ENCODE measurements at places on chromosomes 5 and 9. TPM values are rescaled to one million over a fixed set of nuclear protein-coding genes. Genes with fewer than 3 reads are reported as not detected.

- no peak for DNase-seq
Observed at GRCh38 chr5:167592114-167592513, 699.3 kb upstream of the WWC1 start.

- DNase-seq = no peak
Observed at GRCh38 chr5:139745132-139745799, 50.3 kb upstream of the PSD2 start.

Gene BARHL1
- not detected for polyA plus RNA-seq

DNA sequence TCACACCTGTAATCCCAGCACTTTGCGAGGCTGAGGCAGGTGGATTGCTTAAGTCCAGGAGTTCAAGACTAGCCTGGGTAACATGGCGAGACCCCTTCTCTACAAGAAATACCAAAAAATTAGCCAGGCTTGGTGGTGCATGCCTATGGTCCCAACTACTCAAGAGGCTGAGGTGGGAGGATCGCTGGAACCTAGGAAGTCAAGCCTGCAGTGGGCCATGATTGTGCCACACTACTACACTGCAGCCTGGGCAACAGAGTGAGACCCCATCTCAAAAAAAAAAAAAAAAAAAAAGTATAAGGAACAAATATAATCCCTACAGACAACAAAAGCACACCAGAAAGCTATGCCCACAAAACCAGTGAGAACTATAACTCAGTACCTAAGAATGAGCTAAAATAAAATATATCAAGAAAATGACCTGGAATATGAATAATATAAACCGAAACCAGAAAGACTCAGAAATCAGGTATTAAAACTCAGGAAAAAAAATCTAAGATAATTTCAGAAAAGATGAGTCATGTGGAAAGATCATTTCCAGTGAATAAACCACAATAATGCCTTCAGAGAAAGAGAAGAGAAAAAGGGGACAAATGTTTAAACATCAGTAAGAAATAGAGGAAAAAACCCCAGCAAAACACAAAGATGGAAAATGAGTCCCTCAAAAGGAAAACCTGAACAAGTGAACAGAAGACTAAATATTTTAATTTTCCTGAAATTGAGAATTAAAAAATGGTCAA lies 57.4 kb downstream of the GOLPH3 start:
- DNase-seq = no peak

- DNase-seq = no peak
Observed at GRCh38 chr9:125447202-125447802, 185.7 kb downstream of the GAPVD1 start.

Gene TLE4
- 73.8 TPM for polyA plus RNA-seq

DNA sequence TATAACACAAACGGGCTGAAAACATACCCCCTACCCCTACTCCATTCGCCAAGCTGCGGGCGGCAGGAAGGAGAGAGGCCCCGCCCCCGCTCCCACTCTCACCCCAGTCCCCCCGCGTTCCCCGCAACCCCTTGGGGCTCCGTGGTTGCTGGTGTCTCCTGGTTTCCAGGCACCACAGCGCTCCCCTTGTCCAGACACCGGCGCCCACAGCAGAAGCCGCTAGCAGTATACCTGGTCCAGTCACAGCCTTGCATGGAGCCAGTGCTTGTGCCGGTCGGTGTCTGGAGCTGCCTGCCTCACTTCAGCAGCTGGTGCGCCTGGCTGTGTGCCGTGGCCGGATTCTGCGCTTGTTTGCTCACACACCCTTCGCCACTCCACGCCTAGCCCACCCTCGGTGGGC lies 240.5 kb upstream of the DAB2 start:
- DNase-seq = no peak

Gene ASTN2
- polyA plus RNA-seq = 13.7 TPM

GRCh38 chr9:112009656-112010055 lies 113.0 kb downstream of the UGCG start:
- DNase-seq = no peak

DNA sequence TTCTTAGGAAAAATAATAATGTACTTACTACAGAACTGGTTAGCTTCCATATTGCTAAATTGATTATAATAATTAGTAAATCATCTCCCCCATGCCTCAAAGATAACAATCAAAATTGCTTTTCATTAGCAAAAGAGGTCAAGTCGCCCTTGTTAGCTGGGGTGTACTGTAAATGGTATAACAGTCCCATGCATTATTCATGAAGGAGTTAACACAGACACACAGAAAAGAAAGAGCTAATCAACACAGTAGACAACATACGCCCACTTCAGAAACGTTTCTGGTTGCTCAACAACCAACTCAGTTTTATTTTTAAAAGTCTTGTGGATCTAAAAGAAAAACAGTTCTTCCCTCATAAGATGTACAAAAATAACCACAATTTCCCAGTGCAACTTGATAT lies 100.2 kb downstream of the MPDZ start:
- DNase-seq = no peak

GRCh38 chr5:86869268-86869667 lies 251.5 kb downstream of the COX7C start:
- no peak for DNase-seq

Gene PRXL2C
- 5.8 TPM for polyA plus RNA-seq

- DNase-seq = no peak
Observed at GRCh38 chr9:93182572-93182971, 1.4 kb upstream of the WNK2 start.

Gene IL31RA
- polyA plus RNA-seq = 0.11 TPM

- DNase-seq = no peak
Observed at GRCh38 chr9:90921104-90921503, 119.5 kb downstream of the SYK start.

GRCh38 chr5:34563931-34564709 lies 92.0 kb upstream of the RAI14 start:
- DNase-seq = no peak

Gene FRRS1L
- 3.4 TPM for polyA plus RNA-seq

GRCh38 chr9:29422438-29422837 lies 1849.2 kb upstream of the C9orf72 start:
- DNase-seq = no peak

- no peak for DNase-seq
Observed at GRCh38 chr5:97019435-97020117, 83.7 kb downstream of the LNPEP start.

Gene COL5A1
- 95.0 TPM for polyA plus RNA-seq

GRCh38 chr5:7412409-7412808 lies 16.5 kb downstream of the ADCY2 start:
- no peak for DNase-seq

GRCh38 chr5:118598311-118598710 lies 390.0 kb downstream of the DTWD2 start:
- no peak for DNase-seq

DNA sequence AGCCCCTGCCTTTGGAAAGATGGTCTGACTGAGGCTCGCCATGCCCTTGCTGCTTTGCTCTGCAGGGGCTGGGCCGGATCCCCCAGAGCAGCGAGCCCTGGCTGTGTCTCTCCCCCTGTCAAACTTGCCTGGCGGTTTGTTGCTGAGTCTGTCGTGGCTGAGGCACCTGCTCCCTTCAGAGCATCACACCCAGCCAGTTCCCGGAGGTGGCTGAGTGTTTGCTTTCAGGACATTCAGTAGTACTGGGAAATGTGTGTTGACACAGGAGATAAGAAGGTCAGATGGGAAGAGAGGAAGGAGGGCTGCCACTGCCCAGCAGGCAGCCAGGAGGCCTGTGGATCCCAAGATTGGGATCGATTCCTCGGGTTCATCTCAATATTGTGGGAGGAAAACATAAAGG lies 62.9 kb downstream of the GADD45G start:
- no peak for DNase-seq

Gene PCDHB11
- 6.0 TPM for polyA plus RNA-seq

DNA sequence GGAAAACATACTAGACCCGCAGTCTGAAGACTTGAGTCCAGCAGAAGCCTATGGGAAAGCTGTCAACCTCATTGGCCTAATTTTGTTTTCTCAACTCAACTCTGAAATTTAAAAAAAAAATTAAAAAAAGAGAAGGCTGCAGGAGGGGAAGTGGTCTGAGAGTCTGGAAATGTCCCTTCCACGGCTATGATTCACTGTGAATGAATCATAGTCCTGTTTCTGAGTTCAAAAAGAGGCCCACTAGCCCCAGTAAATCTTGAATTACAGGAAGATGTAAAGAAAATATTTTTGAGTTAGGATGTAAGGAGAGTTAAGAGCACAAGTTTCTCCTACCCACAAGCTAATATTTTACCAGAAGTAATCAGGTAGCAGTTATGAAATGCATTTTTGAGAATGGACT lies 565.5 kb upstream of the DMAC1 start:
- DNase-seq = no peak

DNA sequence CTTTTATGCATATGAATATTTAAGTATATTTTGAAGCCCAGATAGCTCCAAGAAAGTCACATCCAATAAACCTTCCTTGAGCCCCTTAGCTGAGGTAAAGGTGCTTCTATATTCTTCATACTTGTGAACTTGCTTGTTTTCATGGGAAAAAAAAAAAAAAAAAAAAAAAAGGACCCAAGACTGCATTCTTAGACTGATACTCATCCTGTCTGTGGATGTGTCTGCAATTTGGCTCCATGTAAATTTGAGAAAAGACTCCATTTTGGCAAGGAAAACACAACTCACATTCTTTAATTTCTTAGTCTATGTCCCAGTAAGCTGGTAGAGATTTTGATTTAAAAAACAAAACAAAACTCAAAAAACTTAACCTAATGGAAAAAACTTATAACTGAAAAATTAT lies 238.3 kb downstream of the FBXL17 start:
- DNase-seq = no peak

Gene SLC6A3
- polyA plus RNA-seq = 0.88 TPM

Gene BTNL3
- not detected for polyA plus RNA-seq

GRCh38 chr9:71122022-71122275 lies 528 bp upstream of the TRPM3 start:
- no peak for DNase-seq

- DNase-seq = no peak
Observed at GRCh38 chr5:61651195-61651594, 319.1 kb downstream of the ZSWIM6 start.

GRCh38 chr5:78113689-78114264 lies 180.7 kb downstream of the AP3B1 start:
- no peak for DNase-seq

DNA sequence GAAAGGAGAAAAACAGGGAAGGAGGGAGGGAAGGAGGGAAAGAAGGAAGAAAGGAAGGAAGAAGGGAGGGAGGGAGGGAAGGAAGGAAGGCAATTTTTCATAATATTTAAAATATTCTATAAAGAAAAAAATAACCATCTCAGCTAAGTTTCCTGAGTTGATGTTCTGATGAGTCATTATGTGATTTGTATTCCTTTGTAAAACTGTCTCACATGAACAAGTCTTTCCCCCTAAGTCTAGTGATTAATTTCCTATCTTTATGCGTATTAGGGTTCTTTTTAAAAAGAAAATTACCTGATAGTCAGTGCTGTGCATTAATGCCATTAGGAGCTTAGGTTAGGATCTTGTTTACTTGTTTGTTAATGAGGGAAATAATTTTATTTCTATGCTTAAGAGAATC lies 94.1 kb downstream of the RASEF start:
- no peak for DNase-seq

DNA sequence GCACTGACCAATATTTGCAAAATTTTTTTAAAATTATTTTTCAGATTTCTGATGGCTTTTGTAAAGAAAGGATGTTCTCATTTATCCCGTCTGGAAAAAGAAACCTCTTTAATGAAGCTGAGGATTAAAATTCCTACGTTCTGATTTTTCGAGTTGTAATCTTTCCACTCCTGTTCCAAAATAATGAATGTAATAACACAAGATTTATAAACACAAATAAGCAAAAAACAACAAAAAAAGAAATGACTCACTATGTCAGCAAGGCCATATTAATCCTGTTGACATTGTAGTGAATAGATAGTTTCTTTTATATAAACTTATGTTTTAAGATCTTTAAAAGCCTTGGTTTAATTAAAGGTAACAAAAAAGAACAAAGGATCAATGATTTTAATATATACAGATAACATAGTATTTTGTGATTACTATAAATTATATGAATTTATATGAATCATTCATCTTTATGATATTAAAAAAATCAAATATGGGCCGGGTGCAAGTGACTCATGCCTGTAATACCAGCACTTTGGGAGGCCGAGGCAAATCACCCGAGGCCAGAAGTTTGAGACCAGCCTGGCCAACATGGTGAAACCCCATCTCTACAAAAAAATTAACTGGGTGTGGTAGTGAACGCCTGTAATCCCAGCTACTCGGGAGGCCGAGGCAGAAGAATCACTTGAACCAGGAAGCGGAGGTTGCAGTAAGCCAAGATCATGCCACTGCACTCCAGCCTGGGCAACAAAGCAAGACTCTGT lies 336.6 kb upstream of the DAB2 start:
- DNase-seq = no peak

DNA sequence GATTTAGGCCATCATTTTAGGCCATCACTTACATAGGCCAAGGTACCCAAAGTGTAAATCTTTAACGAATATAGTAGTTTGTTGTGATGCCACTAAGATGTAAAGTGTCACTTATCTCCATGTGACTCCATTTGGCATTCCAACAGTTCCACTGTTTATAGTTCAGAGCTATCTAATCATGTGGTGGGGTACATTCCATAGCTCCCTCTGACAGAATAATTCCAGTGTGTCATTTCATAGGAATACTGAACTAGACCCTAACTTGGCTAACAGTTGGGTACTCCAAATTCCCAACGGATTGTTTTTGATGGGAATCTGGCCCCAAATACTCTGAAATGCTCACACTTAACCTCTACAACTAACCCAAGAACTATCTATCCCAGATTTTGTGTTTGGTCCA lies 76.7 kb upstream of the FST start:
- no peak for DNase-seq

Gene OR1Q1
- not detected for polyA plus RNA-seq

All from left renal cortex interstitium (tissue), 4 donors.